ENCODE measurements at places on chromosomes 13 and 19.

GRCh38 chr19:58354478-58355030, 1.3 kb upstream of the A1BG start:
- no peak for DNase-seq

DNA sequence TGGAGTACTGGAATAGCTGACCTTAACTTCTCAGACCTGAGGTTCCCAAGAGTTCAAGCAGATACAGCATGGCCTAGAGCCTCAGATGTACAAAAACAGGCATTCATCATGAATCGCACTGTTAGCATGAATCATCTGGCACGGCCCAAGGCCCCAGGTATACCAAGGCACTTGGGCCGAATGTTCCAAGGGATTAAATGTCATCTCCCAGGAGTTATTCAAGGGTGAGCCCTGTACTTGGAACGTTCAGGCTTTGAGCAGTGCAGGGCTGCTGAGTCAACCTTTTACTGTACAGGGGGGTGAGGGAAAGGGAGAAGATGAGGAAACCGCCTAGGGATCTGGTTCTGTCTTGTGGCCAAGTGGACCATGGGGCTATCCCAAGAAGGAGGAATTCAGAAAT, 6.3 kb downstream of the KLK3 start:
- DNase-seq: no peak

DNA sequence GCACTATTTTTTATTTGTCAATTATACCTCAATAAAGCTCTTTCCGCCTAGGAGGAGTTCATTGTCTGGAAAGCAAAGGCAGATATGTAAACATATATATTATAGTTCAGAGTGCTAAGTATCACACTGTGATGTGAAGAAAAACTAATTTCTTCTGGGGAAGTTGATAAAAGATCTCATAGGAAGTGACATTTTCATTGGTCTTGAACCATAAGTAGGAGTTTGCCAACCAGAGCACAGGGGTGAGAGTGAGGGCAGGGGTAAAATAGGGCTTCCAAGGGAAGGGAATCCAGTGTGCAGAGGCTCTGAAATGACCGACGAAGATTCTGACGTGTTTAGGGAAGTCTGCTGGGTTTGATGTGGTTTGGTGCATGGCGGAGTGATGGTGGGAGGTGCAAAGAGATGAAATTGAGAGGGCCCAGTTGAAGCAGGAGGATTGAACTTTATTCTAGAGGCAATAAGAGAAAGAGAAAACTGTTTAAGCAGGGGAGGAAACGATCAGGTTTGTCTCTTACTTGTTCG, 780 bp upstream of the GTF2F2 start:
- DNase-seq: peak; percentile 16

- DNase-seq: no peak
Observed at GRCh38 chr13:113058129-113058987, 47.2 kb upstream of the F7 start.

DNA sequence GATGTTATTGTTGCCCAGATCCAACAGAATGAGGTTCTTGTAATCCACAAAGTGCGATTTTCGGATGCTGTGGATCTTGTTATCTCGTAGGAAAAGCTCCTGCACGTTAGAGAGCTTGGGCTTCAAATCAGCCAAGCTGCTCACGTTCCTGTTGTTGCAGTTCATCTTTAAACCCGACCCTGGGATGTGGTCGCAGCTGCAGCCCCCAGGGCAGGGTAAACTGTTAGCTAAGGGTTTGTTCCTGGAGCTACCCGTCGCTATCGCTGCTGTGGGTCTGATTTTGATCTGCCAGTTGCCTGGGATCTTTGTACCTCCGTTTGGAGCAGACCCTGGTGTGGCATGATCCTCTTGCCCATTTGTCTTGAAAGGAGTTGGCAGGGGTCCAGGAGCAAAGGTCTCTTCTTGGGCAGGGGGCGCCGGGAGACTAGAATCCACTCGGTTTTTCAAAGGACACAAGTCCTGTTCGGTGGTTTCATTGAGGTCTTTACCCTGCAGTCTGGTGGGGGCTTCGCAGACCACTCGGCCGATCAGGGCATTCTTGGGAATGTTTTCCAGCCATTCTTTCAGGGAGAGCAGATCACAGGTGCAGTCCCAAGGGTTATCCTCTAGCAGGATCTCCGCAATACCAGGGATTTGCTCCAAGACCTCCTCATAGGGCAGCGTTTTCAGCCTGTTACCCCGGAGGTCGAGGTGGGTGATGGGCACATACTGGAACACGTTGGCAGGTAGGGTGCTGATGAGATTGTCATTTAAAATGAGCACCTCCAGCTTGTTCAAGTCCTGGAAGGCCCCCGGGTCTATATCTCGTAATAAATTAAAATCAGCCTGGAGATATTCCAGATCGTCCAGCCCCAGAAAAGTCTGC, 1.8 kb downstream of the SLITRK1 start:
- no peak for DNase-seq

DNA sequence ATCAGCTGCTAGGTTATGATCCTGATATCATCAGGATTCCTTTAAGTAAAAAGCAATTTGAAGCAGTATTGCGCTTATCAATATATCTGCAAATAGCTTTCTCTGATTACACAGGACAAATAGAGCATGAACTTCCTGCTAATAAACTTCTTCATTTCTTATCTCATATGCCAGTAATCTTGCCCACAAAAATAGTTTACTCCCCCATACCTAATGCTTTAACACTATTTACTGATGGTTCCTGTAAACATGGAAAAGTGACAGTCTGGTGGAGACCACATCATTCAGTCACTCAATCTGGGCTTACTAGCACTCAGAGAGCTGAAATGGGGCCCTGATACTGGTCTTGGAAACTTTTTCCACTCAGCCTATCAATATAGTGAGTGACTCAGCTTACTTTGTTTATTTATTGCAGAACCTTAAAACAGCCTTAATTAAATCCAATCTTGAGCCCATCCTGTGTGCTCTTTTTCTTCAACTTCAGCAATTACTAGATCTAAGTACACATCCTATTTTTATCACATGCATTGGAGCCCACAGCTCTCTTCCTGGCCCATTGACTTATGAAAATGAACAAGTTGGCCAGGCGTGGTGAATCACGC, 1464.3 kb downstream of the UQCRFS1 start:
- no peak for DNase-seq
